NCI-H1105 treated with DMSO at 0.1 percent for 48 hours (cell line): ENCODE measurements at places on chromosomes 1 and 21.

DNA sequence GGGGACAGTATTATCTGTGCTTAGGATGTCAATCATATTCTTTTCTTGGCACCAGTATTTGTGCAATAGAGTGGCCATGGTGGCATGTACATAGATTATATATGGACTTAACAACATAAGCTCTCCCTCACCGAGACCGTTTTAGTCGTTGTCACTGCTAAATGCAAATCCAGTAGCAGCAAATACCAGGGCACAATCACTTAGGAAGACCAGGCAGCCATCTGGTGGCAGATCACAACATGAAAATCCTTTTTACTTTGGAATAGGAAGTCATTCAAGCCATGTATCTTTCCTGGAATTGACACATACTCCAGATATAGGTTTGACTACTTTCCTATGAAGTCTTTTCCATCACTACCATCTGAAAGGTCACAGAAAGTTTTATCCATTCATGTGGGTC lies 53.2 kb upstream of the C1orf87 start:
- no peak for DNase-seq

DNA sequence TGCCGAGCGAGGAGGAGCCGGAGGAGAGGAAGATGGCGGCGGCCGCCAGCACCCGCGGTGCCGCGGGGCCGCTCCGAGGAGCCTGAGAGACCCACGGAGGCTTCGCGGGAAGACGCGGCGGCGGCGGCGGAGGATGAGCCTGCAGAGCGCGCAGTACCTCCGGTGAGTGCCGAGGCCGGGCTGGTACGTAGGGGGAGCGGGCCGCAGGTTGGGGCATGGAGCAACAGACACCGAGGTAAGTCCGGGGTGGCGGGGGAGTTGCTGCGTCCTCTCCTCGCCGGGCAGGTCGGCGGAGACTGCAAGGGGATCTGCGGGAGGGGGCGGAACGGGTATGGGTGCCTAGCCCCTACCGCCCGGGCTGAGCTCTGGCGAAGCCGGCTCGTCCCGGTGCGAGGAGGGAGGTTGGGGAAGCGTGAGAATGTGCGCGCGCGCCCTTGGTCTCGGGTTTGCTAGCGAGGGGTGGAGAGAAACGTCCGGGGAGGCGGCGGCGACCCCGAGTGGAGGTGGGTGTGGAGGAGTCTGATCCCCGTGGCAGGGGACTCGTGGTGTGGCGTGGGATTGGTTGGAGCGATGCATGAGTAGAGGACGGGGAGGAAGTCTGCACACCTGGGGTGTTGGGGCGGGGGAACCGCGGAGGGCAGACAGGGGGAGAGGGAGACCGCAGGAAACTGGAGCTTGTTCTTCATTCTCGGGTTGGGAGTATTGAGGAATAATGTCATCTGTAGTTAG lies at the start of gene SMG7:
SMG7 (plus strand) TSS at position 12 of the 729 bp plus-strand sequence; CDS start at position 134, 122 bp downstream.
- peak; percentile 42 for DNase-seq

DNA sequence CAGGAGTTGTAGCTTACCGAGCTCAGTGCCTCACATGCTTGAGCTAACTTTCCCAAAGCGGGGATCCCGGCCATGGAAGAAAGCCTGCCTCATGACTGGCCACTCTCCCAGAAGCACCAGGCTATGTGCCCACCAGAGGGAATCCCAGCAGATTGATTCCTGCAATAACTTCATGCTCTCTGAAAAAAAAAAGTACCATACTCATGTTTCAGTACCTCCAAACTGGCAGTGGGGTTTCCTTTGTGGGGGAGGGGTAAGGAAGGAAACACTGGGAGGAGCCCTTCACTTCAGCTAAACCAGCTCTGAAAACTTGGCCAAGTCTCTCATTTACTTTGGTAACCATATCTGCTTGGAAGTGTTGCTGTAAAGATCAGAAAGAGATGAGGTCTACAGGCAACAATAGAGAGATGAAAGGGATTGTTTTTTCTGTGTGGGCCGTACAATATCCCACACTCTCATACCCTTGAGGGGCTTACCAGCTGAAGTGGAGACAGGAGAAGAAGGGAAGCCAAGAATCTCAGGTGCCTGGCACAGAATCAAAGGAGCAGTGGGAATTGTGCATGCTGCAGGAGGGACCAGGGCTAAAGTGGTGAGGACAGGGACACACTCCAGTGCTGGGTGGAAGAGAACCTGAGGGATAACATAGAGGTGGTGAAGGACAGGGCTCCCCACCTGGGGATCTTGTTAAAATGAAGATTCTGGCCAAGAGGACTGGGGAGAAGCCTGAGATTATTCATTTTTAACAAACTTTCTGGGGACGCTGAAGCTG lies 42.4 kb upstream of the TACSTD2 start:
- DNase-seq: no peak

GRCh38 chr1:203589171-203589570 lies 37.5 kb upstream of the ATP2B4 start:
- no peak for DNase-seq

GRCh38 chr1:8497210-8497819 lies 179.4 kb downstream of the SLC45A1 start:
- no peak for DNase-seq

GRCh38 chr1:2415337-2415736 lies 3.0 kb upstream of the PEX10 start:
- no peak for DNase-seq

DNA sequence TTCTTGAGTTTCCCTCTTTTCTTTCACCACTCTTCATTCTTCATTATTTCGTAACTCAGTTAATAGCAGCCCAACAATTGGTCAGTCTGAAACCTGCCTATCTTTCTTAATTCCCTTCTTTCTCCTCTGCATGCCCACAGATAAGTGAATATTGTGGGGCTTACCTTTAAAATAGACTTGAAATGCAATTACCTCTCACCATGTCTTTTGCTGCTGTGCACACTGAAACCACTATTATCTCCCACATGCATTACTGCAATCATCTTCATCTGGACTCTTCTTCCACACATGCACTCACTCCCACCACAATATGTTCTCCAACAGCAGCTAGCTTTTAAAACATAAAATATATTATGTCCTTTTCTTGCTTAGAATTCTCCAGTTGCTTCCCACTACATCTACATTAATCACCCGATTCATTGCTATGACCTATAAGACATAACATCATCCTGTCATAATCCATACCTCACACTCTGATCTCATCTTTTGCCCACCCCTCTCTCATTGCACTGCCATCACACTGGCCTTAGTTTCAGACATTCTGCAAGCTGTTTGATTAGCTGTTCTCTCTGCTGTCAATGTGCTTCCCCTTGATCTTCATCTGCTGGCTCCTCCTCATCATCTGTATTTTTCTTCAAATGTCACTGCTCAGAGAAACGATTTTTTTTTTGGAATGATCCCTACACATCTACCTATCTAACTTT lies 304.8 kb downstream of the PTPRC start:
- no peak for DNase-seq

- no peak for DNase-seq
These were observed 77.0 kb downstream of the SKI start for GRCh38 chr1:2304921-2305681.

DNA sequence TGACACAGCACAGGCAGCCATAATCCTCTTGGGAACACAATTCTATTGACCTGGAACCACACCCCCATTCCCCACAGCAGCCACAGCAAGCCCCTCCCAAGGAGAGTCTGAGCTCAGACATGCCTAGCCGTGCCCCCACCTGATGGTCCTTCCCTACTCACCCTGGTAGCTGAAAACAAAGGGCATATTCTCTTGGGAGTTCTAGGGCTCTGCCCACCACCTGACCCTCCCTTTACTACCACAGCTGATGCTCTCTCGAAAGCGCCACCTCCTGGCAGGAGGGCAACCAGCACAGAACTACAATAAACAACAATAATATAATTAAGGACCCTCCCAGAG lies 184.8 kb upstream of the COA6 start:
- DNase-seq: no peak

GRCh38 chr1:3052501-3052900 lies 16.5 kb upstream of the PRDM16 start:
- no peak for DNase-seq

GRCh38 chr1:118147522-118147921 lies 37.5 kb downstream of the SPAG17 start:
- DNase-seq: no peak

DNA sequence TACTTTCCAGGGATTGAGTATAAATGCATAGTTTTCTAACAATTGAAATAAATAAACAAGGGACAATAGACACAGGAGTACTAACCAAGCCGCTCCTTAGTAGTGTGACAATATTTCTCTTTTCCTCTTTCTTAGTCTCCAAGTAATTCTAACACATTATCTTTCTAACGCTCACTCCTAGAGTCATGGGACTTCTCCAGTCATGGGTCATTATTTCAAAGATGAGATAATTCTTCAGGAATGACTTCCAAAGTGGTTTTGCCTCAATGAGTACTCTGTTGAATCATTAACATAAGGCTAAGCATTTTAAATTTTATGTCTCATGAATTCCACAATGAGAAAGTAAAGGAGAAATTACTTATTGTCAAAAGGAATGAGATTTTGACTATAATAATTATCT lies 605.8 kb upstream of the ADAMTS5 start:
- no peak for DNase-seq

DNA sequence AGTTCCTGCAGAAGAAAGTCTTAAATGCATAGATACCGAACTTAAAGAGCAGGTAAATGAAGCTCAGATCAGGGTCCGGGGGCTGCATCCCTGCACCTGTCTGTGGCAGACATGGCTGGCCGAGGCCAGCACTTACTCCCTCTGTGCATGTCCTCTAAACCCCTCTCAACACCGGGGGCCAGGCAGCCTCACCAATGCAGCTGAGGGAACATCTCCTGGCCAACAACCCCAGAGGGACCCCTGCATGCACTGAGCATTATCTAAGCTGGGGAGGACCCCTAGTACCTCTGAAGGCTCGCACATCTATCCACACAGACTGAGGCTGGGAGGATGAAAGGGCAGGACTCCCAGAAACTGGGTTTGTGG lies 18.4 kb downstream of the TTC34 start:
- DNase-seq: no peak

DNA sequence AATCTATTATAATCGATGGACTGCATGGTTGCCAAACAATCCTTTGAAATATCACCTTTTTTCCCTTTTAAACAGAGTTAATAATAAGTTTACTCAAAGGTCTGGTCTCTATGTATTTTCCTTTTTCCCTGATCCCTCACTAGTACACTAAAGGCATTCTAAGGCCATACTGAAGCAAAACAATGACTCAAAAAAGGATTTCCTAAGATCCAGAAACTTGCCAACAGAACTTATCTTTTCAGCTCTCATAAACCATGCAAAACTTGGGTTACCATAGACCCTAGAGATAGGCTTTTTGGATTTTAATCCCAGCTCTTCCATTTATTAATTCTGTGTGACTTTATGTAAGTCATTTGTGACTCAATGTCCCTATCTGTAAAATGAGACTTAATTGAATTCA lies 77.1 kb downstream of the IFI44 start:
- no peak for DNase-seq

DNA sequence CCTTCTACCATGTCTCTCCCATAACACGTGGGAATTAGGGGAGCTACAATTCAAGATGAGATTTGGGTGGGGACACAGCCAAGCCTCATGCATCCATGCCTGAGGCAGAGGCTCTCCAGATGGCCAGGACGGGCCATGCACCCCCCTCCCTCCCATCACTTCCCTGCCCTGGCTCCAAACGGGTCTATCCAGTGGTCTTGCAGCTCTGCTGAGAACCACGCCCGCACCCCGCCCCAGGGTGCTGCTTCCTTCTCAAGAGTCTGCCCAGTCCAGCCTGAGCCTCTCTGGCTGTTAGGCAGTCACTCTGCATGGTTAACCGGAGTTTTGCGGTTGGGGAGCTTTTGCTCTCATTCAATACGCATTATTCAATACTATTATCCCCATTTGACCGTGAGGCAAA lies 131.5 kb upstream of the TMEM51 start:
- no peak for DNase-seq

- no peak for DNase-seq
These were observed 9.6 kb upstream of the MAP10 start for GRCh38 chr1:232795497-232796053.

DNA sequence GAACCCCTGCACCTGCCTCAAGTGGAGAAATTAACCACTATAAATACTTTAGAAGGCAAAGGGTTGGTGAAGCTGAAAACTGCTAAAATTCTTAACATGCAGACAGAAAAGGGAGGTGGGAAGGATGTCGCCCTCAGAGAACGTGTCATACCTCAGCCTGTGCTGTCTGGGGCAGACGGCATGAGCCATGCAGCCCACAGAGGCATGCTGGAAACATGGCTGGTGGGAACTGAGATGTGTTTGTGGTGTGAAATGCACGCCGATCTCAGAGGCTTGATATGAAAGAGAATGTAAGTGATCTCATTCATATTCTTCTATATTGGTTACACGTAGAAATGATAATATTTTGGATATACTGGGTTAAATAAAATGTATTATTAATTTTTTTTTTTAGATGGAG lies 16.3 kb downstream of the AGPAT3 start:
- DNase-seq: no peak

- DNase-seq: no peak
These were observed 361.7 kb downstream of the PRDM2 start for GRCh38 chr1:14061722-14062121.

DNA sequence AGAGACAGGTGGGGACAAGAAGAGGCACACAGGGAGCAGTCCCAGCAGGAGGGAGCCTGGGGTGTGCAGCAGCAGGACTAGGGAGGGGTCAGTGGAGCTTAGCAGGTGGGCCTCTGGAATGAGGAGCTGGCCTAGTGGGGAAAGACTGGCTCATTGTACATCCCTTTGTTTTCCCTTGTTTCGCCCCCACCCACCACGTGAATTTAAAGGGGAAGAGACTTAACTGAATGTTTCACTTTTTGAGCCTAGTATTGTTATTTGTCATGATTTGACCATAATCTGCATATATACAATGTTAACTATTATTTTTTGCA lies 181.7 kb downstream of the DHRS3 start:
- DNase-seq: no peak

DNA sequence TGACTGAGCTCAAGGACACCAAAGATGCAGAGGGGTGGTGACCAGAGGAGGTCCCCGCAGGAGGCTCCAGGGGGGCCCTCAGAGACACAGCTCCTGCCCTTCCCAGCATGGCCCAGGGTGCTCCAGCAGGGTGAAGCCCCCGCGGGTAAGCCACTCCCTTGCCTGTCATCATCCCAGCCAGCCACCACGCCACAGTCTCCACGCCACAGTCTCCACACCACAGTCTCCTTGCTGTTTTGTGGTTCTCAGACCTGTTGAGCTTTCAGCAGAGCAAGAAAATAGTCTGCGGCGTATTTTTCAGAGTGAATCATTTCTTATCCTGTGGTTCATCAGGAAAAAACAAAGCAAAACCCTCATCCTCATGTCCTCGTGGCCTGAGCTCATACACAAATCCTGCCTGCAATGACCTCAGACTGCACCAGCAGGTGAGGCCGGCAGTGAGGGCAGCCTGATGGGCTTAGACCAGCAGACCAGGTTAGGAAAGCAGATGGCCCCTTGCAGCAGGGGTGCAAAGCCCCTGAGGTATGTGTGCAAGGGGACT lies 25.7 kb upstream of the ABCG1 start:
- no peak for DNase-seq
